Purkinje cell (primary cell): ENCODE measurements at places on chromosomes 6 and 20. TPM values are rescaled to one million over a fixed set of nuclear protein-coding genes. Genes with fewer than 3 reads are reported as not detected.

Gene COX7A2
- polyA plus RNA-seq = 3,025 and 3,655 TPM in 2 replicates

Gene NAPB
- 60.1 and 103 TPM in 2 replicates for polyA plus RNA-seq

Gene SOBP
- polyA plus RNA-seq = 13.1 and 13.2 TPM in 2 replicates

Gene SRXN1
- polyA plus RNA-seq = 13.0 and 14.5 TPM in 2 replicates

Gene PM20D2
- polyA plus RNA-seq = 2.5 and 4.6 TPM in 2 replicates

Gene LY6G5C
- polyA plus RNA-seq = 0.29 and 2.4 TPM in 2 replicates

Gene KHDC1
- 17.0 and 23.6 TPM in 2 replicates for polyA plus RNA-seq

Gene PRRT1
- 88.8 and 97.9 TPM in 2 replicates for polyA plus RNA-seq

Gene QRSL1
- 8.8 and 10.0 TPM in 2 replicates for polyA plus RNA-seq

Gene BMP2
- 0.78 and 0.79 TPM in 2 replicates for polyA plus RNA-seq

Gene BCLAF1
- polyA plus RNA-seq = 70.7 and 105 TPM in 2 replicates

Gene TRAPPC3L
- 0.30 TPM in 1 of 2 replicates, not detected in the other for polyA plus RNA-seq

Gene PET117
- 23.1 and 27.3 TPM in 2 replicates for polyA plus RNA-seq

Gene ZCCHC3
- polyA plus RNA-seq = 0.94 and 1.8 TPM in 2 replicates

Gene SPDEF
- polyA plus RNA-seq = not detected in 2 replicates
